Activated naive CD4-positive, alpha-beta T cell treated with anti-CD3 and anti-CD28 coated beads, Interleukin-2, amount 50 U/mL, for 16 hours (primary cell): ENCODE measurements at places on chromosomes 5 and 9.

DNA sequence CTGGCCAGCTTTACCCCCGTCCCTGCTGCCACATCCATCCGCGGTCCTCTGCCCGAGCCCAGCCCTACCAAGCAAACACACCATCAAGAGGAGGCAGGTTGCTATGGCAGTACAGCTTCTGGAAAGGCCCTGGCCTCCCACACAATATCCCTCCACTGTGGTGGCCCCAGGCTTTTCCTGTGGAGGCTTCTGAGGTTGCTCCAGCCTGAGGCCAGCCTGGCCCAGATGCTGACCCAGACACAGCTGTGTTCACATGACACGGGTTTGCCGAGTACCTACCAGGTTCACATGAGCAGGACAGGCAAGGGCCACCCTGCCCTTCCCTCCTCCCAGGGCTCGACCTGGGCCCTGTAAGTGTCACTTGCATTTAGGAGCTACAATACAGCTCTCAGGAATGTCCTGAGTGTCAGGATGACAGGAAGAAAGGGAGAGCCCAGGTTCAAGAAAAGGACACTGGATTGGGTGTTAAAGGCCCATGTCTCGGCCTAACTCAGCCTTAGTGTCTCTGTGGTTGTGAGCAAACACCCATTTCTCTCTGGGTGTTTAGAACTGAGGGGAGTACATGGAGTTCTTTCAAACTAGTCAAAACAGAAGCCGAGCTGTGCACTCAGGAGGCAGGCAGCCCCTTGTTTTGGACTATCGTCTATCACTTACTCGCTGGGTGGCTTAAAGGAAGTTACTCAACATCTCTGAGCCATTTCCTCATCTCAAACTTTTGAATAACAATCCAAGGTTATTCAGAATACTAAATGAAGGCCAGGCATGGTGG lies 40.2 kb downstream of the NAIF1 start:
- peak; percentile 53 for DNase-seq

DNA sequence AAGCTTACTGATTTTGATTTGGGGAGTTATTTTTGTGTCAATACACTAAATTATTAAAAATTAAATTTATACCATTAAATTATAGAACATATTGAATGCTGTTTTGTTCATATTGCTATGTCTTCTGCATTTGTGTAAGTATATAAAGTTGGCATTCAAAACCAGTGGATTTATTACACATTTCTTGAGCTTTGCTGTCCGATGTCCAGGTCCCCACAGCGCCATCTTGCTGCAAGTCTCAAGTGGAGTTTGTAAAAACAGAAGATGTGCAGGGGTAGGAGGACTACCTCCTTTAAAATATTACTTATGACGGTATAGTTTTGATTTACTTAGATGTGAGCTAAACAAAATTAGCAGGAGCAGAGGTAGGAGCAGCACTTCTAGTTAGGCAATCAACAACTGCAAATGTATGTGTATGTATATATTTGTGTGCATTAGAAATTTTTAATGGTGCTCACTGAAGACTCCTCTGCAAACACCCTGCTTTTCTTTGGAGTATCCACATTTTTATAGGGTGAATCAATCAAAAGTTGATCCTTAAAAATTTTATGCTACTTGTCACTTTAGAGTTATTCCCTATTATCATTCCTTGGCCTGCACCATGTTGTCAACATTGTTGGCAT lies 37.4 kb downstream of the CPEB4 start:
- peak; percentile 48 for DNase-seq

DNA sequence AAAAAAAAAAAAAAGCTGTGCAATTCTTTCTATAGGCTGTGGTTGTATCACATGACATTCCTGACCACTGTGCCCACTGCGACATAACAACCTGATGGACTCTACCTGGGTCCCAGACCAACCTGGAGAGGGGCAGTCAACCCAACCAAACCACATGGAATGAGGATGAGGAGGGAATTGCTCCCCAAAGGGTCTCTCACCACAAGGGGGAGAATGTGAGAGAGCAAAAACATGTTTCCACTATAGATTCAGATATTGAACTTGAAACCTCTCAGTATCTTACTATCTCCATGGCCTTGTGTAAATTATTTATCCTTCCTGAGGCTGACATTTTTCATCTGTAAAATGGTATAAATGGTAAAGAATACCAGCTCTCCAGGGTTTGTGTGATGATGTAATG lies 66.9 kb upstream of the SV2C start:
- DNase-seq = no peak

DNA sequence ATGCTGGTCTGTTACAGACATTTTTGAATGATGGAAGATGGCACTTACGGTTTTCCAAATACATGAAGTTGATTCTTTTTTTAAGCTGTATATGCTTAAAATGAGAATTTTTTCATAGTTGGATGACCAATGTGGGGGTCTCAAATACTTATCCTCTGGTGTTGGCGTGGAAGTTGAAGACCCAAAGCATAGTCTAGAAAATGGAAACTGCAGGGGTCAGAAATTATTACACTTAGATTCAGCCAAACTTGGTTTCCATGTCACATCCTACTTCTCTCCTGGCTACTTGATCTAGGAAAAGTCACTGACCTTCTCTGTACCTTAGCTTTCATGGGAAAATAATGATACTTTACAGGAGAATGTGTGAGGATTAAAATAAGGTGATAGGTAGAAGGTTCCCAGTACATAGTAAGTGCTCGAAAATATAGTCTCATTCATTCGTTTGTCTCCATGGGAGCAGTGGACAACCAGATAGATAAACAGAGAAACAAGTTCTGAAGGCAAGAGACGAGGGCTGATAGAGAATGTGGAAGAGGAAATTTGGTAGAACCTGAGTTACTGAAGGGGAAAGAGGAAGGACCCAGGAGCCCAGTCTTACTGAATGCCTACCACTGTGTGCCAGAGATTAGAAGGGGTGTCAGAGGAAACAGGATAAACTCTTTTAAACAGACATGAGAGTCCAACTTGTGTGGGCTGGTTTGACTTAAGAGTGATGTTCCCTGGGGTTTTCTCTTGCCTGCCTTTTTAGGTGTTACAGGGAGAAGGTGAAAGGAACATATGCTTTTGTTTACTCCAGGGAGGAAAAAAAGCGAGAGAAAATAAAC lies 560.3 kb upstream of the KLF4 start:
- DNase-seq = no peak

- DNase-seq = no peak
Measured at GRCh38 chr5:5317976-5318375, 104.5 kb upstream of the ICE1 start.

- DNase-seq = no peak
Measured at GRCh38 chr5:74966141-74967026, 86.0 kb downstream of the GCNT4 start.

GRCh38 chr5:106522296-106522695 lies 1148.4 kb downstream of the EFNA5 start:
- DNase-seq = no peak

DNA sequence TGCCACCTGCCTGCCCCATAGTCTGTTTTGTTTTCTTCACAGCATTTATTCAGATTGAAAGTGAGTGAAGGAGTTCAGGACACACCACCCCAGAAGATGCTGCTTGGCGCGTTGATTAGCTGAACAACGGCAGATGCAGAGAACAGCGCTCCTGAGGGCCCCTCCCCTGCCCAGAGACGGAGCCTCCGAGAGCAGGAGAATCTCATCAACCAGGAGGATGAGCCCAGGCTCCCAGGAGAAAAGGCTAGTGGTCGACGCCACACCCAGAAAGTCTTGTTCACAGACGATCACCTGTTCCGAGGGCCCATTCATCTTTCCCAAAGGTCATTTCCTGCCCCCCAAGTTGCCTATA lies 180.4 kb upstream of the PPP1R26 start:
- DNase-seq = no peak

DNA sequence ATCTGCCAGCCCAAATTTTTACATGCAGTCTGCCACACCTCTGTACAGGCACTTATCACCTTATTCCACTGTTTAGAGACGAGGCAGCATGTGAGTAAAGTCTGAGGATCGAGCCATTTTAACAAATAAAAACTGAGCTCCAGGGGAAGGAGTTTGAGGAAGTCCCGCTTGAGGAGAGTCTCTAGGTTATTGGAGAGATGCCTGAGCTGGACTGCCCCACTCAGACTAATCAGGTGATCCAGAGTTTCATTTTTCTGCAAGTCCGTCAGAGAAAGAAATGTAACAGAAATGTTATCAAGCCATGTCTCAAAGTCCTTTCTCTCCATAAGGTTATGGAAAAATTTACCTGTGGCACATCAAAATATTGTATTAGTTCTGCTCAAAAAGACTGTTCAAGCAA lies 5.3 kb downstream of the FBXW2 start:
- no peak for DNase-seq

DNA sequence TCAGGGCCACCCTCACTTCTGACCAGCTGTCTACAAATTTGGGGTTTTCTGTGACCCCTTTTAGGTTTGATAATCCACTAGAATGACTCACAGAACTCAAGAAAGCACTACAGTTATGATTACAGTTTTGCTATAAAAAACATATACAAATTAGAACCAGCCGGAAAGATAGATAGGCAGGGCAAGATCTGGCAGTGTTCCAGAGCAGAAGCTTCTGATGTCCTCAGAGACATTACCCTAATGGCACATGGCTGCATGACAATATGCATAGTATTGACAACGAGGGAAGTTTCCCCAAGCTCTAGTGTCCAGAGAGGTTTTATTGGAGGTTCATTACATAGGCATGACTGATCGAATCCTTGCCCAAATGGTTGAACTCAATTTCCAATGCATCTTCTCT lies 158.1 kb downstream of the RAB3C start:
- DNase-seq = no peak

- DNase-seq = no peak
Measured at GRCh38 chr5:12323637-12324229, 419.5 kb upstream of the CTNND2 start.

GRCh38 chr9:136326761-136327303 lies 507 bp upstream of the GPSM1 start:
- no peak for DNase-seq

GRCh38 chr5:56717253-56717987 lies 97.9 kb upstream of the MAP3K1 start:
- DNase-seq = no peak

- no peak for DNase-seq
Measured at GRCh38 chr5:20536813-20537212, 548.8 kb upstream of the CDH18 start.

DNA sequence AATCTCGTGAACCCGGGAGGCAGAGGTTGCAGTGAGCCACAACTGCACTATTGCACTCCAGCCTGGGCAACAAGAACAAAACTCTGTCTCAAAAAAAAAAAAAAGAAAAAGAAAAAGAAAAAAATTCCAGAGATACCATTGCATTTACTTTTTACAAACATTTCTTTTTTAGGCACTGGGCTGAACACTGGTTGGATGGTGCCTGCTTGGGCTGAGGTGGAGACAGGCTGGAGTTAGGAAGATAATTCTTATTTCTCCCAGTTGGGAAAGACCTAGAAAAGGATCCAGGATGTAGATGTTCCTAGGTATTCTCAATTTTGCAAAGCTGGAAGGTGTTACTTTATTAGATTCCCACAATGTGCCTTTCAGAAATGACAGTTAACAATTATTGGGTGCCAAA lies 49.9 kb upstream of the JMY start:
- no peak for DNase-seq

- DNase-seq = no peak
Measured at GRCh38 chr5:72494623-72495124, 12.5 kb downstream of the ZNF366 start.

DNA sequence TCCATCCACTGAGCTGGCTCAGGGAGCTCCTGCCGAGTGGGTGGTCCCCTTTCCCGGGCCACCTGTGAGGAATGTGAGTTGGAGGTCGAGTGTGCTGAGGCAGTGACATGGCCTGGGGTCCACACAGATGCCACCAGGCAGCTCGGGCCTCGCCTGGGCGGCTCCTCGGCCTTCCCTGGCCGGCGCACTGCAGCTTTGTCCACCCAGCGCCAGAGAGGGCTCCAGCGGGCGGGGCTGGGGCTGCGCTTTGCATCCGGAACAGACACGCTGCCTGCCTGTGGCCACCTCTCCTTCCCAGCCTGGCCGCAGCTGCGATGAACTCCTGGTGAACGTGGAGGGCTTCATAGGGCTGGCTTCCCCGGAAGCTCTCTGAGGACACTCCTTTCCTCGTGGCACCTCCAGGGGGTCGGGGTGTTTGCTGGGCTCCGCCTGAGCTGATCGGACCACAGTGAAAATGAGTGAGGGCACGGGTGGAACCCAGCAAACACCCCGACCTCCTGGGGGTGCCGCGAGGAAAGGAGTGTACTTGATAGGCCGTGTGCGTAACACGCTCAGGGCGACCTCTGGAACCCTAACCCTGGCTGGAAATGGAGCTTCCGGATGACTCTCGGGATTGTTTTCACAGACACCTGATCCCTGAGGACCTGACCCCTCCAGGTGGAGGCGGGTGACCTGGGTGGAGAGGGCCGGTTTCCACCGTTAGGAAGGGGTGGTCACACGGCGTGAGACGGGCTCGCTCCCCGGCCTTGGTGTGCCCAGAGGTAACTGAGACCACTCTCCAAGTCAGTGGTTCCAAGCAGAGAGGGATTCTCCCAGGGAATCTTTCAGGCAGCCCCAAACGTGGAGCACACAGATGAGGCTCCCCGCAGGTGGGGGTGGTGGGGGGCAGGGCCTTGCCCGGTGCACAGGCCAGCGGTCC lies 31.8 kb upstream of the RXRA start:
- no peak for DNase-seq

GRCh38 chr5:35237580-35238376 lies 7.5 kb upstream of the PRLR start:
- DNase-seq = no peak

GRCh38 chr9:114678795-114679194 lies 3.2 kb downstream of the TEX48 start:
- DNase-seq = no peak

DNA sequence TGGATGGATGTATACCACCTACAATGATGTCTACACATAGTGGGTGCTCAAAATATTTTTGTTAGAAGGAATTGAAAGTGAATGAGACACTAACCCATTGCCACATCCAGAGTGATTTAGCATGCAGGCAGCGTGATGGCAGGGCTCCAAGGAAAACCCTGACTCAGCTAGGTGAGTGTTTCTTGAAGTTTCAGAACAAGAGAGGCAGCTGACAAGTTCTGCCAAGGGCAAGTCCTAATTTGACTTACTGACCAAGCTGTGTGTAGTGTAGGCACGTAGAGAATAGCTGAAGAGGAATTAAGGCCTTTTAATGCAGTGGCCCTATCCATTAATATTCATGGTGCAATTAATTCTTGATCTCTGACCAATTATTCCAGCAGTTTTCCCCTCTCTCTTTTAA lies 107.8 kb upstream of the ATP10B start:
- no peak for DNase-seq

DNA sequence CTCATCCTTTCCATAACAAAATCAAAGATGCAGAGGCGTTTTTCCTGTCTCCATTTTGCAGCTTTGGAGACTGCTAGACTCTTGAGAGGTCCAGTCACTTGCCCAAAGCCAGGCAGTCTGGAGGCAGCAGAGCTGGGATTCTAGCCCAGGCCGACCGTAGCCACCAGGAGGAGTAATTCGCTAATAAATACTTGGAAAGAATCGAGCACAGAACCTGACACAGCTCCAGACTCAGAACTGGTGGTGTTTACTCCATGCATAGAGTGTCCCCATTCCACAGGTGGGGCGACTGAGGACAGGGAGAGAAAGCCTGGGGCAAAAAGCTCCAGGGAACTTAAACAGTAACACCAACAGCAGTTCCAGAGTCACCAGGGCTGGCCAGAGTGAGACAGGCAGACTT lies 10.7 kb upstream of the CERCAM start:
- no peak for DNase-seq

GRCh38 chr5:155605920-155606319 lies 592.4 kb downstream of the KIF4B start:
- no peak for DNase-seq
